ENCODE measurements at places on chromosomes 2 and 18.

GRCh38 chr2:73588177-73588576, 54.0 kb downstream of the NAT8 start:
- peak; percentile 9 for DNase-seq

- DNase-seq: no peak
Observed at GRCh38 chr2:64840426-64840881, 148.7 kb upstream of the SLC1A4 start.

GRCh38 chr2:220077488-220077887, 450.1 kb downstream of the SLC4A3 start:
- DNase-seq: no peak

DNA sequence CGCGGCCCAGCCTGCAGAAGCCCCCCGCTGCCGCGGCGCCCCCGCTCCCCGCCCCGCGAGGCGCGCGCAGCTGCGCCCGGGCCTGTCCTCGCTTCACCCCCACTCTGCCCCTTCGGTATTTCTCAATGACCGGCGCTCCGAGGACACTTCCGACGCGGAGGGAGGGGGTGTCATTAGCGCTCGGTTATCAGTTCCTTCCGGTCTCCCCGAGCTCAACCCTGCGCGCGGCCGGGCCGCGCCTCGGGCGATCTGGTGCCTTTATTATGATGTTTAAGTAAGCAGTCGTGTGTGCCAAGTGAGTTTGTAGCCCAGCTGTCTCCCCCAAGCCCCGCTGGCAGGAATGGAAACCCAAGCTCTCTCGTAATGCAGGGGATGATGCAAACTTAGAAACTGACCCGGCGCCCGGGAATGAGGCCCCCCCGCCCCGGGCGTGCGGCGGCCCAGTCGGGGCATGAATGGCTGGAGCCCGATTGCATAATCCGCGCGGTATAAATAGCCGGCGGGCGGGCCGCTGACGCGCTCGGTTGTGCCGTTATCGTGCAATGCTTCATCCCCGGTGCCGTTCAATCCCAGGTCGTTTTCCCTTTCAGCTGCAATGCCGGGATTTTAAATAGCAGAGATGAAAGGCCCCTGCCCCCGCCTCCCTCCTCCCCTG, 3.9 kb upstream of the SPRED2 start:
- DNase-seq: peak; percentile 68

DNA sequence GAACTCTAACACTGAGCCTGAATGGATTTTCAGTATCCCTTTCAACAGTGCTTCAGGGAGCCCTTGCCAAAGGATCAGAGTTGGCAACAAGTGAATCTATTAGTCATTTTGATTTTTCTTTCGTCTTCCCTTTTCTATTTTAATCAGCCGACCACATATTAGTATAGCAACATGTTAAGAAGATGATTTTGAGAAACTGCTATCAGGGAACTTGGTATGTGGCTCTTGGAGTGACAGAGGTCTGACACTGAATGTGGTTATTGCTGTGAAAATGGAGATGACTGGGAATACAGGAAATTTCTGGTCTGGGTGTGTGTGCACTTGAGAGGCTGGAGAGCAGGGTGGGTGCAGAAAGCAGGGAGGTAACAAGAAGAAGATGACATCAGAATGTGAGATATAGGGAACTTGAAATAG, 28.7 kb upstream of the IL1RL1 start:
- no peak for DNase-seq

- no peak for DNase-seq
Observed at GRCh38 chr2:10924859-10925258, 13.1 kb downstream of the KCNF1 start.

DNA sequence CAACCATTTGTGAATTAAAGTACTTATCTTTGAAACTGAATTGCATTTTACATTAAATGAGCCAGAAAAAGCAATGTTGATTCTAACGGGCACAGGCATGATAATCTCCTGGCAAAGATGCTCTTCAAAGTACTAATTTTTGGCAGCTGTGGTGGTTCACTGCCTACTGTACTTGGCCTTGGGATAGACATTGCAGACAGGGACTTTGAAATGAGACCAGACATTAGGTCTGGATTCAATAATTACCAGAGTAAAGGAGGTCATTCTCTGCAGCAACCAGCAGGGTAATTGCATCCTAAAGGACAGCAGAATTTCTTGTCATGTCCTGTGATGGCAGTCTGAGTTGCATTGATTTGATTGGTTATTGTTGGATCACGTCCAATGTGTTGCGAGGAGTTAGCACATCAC, 986.5 kb downstream of the TDRD15 start:
- DNase-seq: no peak

DNA sequence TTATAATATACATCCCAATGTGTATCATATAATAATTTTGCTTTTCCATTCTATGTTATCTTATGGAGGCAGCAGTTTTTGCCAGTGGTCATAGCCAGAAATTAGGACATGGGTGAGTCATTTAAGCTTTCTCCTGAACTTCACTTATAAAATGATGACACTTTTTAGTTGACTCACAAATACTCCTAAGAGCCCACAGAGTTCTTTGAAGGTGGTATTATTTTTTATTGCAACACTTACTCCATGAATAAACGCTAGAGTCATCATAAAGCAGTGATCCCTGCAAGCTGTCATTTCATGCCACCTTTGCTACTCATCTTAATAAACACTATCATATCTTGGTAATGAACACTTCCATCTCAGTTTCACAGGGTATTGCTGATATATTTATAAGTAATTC, 69.9 kb upstream of the MAPRE2 start:
- DNase-seq: no peak

GRCh38 chr2:97736608-97737330, 23.4 kb downstream of the ZAP70 start:
- DNase-seq: no peak

- no peak for DNase-seq
Observed at GRCh38 chr18:52070291-52070756, 269.7 kb upstream of the DCC start.

DNA sequence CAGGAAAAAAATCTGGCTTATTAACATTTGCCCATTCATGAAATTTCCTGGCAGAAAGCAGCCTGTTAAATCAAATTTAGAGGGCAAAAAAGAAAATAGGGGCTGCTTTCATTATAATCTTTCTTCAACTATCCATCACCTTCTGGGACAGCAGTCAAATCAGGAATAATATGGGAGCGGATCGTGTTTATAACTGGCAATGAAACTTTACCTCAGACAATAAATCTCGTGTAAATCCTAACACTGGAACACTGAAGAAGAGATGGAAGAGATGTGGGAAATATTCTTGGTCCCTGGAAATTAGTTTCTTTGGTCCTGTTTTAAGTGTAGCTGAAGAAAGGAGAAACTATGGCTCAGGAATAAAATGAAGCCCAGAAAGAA, 77.5 kb upstream of the SERTAD2 start:
- DNase-seq: no peak

DNA sequence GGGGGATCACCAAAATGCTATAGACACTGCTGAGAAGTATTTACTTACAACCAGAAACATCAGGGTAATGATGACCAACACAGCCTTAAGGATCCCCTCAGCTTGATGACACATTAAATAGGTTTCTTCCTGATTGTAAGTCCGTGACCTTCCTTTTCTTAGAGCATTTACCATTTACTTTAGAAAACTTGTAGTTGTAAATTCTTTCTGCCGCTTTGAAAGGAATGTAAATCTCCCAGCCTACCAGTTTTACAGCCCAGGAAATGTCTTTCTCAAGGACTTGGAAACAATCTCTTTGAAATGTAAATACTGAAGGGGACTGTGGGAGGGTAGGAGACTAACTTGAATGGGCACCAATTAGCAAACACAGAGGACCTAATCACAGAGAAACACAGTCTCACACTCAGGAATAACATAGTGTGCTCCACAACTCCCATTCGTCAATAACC, 278.6 kb downstream of the DSC3 start:
- DNase-seq: peak; percentile 75

GRCh38 chr2:73037947-73038585, 33.4 kb downstream of the SFXN5 start:
- DNase-seq: no peak

DNA sequence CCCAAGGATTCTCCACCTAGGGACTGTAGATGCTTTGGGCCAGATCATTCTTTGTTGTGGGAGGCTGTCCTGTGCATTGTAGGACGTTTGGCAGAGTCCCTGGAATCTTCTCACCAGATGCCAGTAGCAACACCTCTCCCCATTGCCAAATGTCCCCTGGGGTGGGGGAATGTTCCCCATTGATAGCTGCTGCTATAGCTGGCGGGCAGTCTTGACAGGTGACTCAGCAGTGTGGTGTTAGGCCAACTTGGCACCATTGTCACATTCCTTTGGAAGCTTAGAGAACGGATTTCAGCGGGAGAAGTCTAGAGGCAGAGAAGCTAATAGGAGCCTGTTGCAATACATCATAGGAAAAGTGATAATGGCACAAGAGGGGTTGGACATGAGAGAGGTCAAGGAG, 495.7 kb upstream of the SMIM21 start:
- DNase-seq: no peak

- no peak for DNase-seq
Observed at GRCh38 chr2:220198896-220199295, 571.5 kb downstream of the SLC4A3 start.

DNA sequence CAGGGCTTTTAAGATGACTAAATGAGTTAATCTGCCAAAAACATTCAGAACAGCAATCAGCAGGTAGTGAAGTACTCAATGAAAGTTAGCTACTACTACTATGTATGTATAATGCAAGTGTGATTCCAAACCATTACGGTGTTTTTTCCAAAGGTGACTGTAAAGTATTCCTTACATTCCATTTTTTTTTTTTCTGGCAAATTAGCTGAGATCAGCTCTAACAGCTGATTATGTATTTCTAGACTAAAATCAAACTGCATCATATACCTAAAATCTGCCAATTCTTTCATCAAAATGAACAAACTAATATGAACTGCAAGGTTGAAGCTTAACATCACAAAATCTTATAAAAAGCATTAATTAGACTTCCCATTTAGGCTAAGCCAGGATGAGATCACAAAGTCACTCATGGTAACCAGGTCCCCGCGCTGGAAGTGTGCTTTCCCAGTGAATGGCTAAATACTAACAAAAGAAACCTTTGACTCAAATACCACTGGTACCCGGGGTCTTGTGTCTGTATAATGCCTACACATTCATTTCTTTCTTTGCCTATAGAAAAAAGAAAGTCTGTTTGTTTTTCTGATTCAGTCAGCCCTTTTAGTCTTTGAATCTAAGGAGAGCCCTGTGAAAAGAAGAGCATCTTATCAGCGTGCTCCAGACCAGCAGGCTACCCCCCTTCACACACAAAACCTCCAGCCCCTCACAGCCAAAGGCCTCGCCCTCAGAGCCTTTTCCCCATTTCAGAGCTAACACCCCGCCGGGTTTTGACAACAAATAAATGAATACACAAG, 88.3 kb downstream of the RBMS1 start:
- DNase-seq: no peak

DNA sequence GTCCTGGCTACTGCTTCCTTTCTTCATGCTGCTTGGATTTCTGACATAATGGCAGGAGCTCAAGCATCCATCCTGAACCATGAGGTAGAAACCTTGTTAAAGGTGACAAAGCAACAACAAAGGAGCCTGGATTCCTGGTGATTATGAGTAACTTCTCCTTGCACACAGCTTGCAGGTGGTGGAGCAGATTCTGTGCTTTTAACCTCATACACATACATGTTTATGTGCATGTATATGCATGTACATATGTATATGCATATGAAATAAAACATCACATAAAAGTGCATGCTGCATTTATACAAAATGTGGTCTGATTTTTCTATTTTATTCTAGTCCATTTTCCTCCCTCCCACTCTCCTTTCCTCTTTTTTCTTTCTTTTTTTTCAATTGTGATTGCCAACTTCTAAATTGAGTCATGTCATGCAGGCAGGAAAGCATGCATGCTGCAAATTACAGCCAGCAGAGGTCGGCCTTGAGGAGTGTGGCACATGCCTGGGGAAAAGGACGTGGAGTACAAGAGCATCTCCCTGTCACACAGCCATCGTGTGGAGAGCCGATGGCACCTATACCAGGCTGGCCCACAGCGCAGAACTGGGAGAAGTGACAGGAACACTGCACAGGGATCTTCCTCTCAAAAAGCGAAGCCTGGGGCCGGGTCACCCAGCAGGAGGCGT, 17.9 kb downstream of the LCT start:
- DNase-seq: peak; percentile 28

- DNase-seq: no peak
Observed at GRCh38 chr2:72104821-72105588, 42.7 kb downstream of the CYP26B1 start.

DNA sequence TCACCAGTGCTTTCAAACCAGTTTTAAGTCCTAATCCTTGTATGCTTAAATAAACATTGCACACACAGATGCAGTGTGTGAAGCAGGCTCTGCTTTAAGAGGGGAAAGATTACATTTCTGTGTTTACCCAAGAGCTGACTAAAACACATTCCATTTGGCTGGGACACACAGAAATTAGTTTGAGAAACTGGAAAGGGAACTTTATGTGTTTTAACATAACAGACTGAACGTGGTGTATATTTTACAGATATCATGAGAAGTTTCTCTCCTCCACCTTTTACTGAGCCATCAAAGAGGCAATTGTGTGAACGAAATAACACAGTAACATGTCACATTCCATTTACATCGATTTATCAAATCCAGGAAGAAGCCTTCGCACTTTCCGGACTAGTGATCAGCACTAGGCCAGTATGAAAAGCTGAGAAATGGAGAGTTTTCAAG, 121.8 kb downstream of the MAIP1 start:
- no peak for DNase-seq

DNA sequence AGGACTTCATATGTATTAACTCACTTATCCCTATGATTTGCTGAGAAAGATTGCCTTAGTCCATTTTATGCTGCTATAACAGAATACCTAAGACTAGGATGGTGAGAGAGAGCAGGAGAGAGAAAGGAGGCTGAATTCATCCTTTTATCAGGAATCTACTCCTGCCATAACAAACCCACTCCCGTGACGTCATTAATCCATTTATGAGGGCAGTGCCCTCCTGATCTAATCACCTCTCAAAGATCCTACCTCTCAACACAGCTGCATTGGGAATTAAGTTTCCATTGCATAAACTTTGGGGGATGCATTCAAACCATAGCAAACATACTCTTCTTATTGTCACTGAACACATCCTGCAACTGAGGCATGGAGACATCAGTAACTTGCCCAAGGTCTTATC, 122.0 kb downstream of the VIT start:
- no peak for DNase-seq

DNA sequence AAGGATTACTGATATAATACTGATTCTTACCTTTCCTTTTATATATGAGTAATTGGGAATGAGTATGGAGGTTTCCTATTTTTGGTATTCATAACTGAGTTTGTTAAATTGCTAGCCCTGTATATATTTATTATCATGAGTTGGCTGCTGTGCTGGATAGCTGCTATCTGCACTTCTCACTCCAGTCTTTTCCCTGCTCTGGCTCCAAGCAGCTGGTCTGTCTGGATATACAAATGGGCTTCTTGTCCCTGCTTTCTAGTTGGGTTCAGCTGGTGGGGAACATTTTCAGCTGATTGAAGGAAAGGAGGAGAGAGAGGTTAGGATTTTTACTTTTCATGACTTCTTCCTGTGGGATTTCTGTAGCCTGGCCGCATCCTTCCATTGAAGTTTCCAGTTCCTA, 41.2 kb downstream of the AGFG1 start:
- DNase-seq: no peak
